ENCODE measurements at places on chromosomes 11 and 22.

GRCh38 chr11:130737041-130737830 is 179.0 kb downstream of the SNX19 start:
- DNase-seq = no peak

DNA sequence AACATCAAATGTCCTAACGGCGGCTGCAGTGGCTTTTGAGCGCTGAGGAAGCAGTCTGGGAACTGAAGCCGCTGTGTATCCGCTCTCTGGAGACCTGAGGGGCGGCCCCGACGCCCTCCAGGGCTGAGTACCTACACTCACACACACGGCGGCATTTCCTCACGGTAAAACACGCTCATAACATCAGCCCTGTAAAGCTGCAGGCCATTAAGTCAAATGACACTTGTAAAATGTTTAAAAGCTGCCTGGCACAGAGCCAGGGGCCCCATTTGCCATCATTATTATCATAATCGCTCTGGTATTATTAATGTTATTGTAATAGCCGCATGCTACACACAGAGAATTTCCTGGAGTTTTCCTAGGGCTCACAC is 5.1 kb downstream of the CARS1 start:
- no peak for DNase-seq

DNA sequence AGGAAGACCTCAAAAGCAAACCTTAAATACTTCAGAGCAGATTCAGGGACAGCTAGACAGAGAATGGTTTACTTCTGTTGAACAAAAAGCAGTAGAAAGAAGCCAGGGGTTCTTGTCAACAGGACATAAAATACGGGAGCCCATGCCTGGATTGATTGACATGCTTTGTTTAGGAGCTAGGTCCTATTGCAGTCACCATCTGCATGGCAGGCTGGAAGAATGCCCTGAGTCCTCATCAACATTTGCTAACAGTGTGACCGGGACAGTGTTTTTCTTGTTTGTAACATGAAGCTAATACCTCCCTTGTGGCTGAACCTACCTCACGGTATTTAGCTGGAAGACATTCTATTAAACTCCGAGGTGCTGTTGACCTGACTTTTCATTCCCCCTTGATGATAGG is 225.4 kb downstream of the NTM start:
- no peak for DNase-seq

- DNase-seq = no peak
Measured at GRCh38 chr22:37534445-37534844, 15.2 kb upstream of the CARD10 start.

- DNase-seq = no peak
Measured at GRCh38 chr11:68012843-68013610, 2.9 kb downstream of the ALDH3B1 start.

DNA sequence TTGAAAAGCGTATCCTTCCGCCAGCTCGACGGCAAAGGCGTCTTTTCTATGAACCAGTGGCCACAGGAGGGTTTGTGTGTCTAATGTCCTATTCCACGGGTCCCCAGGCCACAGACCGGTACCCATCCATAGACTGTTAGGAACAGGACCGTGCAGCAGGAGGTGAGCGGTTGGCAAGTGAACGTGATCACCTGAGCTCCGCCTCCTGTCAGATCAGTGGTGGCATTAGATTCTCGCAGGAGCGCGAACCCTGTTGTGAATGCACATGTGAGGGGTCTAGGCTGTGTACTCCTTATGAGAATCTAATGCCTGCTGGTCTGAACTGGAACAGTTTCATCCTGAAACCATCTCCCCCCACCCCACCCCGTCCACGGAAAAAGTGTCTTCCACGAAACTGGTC is 62.7 kb upstream of the KCNQ1OT1 start:
- DNase-seq = no peak

DNA sequence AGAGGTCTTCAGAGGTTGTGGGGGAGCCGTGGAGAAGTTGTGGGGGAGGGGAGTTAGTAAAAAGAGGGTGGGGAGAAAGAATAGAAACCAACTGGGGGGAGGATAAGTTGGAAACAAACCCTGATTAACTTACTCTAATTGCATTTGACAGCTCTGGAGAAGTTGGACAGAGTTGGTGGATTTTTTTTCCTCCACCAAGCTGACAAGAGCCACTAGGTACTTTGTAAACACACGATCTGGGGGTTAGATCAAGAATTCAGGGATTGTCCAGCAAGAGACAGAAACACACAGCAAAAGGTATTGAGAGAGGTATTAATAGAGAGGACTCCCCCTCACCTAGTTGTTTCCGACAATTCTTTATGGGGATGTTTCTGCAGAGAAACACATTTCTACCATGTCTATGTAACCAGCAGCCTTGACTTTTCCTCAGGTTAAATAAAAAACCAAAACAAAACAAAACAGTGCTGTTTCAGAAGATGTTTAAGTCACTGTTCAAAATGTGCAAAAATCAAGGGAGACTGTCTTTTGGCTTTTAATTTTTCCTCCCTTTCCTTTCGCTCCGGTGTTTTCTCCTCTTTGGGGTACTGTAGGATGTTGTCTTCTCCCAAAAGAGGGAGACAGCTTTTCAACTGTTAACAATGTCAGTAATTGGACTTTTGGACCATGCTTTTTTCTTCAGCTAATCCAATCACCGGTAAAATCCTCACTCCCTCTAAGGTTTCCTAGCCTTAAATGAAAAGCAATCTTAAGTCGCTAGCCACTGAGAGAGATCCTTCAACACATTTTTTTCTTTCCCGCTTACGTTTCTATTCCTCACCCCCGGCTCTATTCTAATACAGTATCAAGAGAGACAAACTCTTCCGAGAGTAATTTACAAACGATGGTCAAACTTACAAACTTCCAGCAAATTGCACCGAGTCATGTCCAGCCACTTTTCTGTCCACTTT is 708 bp downstream of the MAML2 start:
- peak; percentile 72 for DNase-seq

- no peak for DNase-seq
Measured at GRCh38 chr11:115871161-115871760, 367.0 kb upstream of the CADM1 start.

DNA sequence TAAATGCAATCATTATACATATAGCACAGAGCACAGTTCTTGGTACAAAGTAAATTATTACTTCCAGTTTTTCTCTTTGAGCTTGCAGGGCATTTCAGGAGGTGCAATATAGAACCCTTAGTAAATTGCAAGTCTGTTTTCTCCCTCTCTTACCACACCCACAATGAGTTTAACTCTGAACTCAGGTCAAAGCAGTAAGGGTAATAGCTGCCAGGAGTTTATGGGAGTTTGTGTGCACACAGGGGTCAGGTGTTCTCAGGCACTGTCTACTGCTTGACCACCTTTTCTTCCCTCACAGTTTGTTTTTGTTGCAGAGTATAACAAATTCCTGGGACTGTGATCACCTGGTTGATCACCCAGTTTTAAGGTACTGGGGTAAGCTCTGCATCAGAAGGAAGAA is 478.5 kb upstream of the TENM4 start:
- DNase-seq = no peak

- DNase-seq = no peak
Measured at GRCh38 chr11:46391186-46391577, 394 bp downstream of the CHRM4 start.
